ENCODE measurements at places on chromosomes 5 and 9. TPM values are rescaled to one million over a fixed set of nuclear protein-coding genes. Genes with fewer than 3 reads are reported as not detected.

DNA sequence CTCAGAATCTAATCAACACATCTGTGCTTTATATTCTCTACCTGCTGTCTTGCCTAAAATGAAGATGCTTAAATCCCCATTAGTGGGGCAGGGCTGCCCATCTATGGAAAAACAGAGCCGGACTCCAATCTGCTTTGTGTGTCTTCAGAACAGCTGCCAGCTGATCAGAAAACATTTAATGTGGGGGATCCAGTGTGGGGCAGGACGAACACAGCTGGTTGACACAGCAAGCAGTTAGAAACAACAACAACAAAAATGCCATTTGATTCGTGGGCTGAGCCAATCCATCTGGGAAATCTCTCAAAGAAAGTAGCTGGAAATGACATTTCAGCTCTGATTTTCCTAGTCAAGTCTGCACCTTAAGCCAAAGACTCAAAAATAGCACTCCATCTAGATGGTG lies 99.8 kb downstream of the PPP2R2B start:
- DNase-seq: no peak

- no peak for DNase-seq
These were observed 6.3 kb downstream of the NR2F1-AS1 start for GRCh38 chr5:93574491-93575305.

Gene BTNL8
- total RNA-seq: not detected

Gene NDUFA8
- total RNA-seq: 49.5 TPM
